WTC11 (cell line): ENCODE measurements at places on chromosomes 7 and 10.

GRCh38 chr10:106625751-106626150, 538.8 kb downstream of the SORCS1 start:
- DNase-seq = no peak

DNA sequence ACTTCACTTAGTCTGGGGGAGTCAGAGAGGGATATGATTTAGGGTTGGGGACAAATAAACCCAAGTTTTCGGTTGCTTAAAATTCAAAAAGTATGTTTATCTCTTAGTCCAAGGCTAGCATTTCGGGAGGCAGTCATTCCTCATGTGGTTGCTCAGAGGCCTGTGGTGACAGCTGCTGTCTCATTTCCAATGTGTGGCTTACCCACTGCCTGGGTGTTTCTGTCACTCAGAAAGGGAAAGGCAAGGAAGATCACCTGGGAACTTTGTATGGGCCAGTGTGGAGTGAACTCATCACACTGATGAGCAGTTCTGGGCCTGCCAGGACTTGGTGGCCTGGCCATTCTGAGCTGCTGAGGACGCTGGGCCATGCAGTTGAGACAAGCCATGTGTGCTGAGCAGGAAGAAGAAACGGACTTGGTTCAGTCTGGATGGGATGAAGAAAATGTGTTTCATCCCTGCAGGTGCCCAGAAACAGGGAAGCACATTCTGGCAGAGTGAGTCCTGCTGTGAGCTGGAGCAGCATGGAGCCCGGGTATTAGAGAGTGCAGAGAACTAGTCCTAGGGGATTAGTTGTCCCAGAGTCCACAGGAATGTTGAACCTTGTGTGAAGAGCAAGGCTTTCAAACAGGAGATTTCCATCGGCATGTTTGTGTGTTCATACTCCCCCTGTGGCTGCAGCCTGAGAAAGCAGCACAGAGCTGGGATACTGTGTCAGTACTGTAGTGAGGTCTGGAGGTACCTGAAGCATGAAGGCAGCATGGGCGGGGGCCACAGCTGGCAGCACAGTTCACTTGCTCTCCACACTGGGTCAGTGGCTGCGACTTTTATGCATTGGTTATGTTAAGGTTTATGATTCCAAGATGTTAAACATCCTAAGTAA, 211.1 kb upstream of the IGFBP3 start:
- peak; percentile 31 for DNase-seq

- peak; percentile 8 for DNase-seq
Measured at GRCh38 chr7:44284216-44284615, 41.2 kb downstream of the CAMK2B start.

- peak; percentile 50 for DNase-seq
Measured at GRCh38 chr10:131891196-131891928, 9.4 kb upstream of the PPP2R2D start.

GRCh38 chr7:55189878-55190436, 171.1 kb downstream of the EGFR start:
- DNase-seq = no peak

DNA sequence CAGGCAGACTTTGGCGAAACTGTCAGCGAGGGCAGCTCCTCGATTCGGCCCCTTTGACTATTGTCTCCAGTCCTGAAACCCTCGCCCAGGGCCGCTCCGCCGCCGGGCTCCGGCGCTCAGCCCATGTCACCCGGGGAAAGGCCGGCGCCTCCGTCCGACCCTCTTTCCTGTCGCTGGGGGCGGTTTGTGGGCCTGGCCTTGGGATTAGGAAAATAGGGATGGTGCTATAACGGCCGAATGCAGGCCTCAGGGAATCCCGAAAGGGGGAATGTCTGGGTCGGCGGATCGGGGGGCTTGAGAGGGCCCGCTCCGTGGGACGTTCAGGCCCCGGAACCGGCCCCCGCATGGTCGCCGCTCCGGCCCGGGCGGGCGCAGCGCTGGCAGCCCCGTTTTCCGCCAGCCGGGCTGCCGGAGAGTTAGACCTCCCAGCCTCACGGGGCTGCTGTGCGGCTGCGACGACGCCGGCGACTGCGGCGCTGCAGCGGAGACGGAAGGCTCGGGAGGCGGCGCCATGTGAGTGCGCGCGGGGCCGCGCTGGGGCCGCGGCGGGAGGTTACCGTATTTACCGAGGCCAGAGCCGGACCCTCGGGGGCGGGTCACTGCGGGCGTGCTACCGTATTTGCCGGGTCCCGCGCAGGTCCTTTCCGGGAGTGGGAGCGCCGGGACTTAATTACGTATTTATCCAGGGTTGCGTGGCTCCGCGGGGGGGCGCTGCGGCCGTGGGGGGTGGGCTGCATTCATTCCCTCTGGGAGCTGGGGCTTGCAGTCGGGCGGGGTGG, 25.9 kb downstream of the ZNF775 start:
- peak; percentile 80 for DNase-seq

DNA sequence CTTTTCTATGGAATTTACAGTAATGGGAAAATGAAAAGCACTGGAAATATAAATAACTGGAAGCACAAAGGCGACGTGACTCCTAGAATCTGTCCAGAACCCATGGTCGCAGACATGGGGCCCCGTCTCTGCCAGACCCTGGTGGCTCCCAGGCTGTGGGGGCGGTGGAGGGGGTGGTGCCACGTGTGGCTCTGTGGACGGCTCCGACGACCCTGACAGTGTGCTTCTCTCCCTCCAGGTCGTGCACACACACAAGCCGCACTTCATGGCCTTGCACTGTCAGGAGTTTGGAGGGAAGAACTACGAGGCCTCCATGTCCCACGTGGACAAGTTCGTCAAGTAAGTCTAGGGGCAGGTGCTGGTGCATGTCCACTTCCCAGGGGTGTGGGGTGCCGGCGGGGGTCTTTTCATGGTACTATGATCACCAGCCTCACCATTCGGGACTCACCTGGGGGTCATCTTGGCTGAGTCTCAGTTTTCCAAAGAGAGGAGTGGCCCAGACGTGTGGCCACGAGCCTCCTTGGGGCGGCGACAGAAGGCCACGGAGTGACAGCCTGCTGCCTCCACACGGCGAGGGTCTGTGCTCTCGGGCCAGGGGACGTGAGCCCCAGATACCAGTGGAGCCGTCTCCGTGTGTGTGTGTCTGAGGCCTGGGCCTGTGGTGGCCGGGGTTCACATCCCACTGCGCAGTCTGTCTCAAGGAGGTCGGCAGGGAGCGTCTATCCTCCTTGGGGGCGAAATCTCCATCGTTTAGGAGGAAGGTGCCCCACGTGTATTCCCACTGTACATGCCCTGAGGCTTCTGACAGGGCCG, 108.2 kb downstream of the INPP5A start:
- DNase-seq = peak; percentile 6

DNA sequence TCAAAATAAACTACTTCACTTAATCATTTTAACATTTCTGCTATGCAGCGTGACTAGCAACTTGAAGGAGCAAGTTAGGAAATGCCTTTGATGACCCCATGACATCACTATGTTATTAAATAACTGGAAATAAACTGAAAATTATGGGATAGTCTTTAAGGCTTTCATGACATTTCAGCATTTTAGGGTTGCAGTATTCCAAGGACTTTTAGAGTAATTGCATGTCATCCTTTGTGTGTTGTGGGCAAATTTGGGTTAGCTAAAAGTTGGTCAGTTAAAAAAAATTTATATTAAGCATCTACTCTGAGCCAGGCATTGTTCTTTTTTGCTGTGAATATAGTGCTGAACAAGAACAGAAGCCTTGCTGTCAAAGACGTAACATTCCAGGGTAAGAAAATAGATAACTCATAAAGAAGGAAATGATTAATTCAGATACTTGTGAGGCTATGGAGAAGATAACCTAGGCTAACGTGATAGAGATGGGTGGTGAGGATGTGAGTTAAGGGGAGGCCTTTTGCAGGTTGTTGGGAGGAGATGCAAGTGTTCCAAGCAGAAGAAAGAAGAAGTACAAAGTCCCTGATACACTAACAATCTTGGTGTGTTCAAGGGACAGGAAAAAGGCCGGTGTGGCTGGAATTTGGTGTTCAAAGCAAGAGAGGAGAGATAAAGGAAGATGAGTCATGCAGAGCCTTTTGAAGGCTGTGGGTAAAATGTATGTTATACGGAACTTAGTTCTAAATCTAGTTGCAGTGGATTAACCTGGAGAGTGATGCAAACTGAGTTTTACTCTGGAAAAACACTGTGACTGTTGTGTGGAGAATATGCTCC, 610.2 kb downstream of the AUTS2 start:
- DNase-seq = no peak

DNA sequence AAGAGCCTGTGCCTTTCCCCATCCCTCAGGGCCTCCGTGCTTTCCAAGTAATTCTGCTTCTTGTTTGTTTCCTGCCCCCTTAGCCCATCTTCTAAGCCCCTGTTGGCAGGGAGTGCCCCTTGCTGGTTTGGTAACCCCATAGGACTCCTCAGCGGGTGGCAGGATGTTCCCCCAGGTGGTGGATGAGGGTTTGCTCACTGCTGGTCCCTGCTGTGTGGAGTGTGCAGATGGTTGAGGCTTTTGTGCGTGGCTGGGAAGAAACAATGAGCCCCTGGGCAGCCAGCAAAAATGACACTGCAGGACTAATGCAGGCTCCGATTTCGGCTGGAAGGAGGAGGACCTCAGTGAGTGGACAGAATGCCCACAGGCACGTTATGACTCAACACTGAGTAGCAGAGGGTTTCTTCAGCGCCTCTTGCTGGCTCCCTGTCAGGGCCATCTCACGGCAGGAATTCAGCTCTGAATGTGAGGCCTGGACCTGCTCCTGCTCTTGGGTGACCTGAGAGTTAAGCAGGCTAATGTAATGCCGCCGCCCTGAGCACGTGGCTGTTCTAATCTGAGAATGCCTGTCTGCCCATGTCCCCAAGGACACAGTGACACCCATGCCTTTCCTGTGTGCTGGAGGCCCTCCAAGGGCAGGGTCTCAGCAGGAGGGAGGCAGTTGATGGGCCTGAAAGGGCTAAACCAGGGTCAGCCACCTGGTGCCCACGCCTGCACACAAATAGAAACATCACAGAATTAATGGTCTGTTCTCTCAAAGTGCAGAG, 16.6 kb downstream of the BAG3 start:
- no peak for DNase-seq

DNA sequence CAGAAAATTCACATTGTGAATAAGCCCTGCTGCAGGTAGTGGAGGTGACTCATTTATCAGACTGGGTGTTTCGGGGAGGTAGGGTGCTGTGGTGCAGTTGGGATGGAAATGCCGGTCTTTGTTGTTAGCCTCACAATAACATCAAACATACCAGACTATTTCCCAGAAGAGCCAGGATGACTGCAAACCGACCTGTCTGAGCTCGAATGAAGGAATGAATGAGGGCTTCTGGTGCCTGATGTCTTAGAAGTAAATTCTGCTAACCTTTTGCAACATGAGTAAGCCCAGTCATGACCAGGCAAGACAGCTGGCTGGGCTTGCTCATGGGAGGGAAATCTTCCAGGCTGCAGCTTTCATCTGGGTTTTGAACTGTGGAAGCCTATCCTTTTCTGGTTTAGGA, 2.4 kb upstream of the VDAC2 start:
- DNase-seq = no peak

- DNase-seq = no peak
Measured at GRCh38 chr7:27112361-27112760, 9.9 kb upstream of the HOXA2 start.

DNA sequence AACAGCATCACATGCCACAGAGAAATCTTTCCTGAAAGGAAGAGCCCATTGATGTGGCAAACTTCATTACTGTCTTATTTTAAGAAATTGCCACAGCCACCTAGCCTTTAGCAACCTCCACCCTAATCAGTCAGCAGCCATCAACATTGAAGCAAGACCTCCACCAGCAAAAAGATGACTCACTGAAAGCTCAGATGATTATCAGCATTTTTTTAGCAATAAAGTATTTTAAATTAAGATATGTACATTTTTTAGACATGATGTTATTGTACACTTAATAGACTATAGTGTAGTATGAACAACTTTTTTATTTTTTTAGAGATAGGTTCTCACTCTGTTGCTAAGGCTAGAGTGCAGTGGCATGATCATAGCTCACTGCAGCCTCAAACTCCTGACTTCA, 14.8 kb downstream of the STEAP1B start:
- DNase-seq = no peak

DNA sequence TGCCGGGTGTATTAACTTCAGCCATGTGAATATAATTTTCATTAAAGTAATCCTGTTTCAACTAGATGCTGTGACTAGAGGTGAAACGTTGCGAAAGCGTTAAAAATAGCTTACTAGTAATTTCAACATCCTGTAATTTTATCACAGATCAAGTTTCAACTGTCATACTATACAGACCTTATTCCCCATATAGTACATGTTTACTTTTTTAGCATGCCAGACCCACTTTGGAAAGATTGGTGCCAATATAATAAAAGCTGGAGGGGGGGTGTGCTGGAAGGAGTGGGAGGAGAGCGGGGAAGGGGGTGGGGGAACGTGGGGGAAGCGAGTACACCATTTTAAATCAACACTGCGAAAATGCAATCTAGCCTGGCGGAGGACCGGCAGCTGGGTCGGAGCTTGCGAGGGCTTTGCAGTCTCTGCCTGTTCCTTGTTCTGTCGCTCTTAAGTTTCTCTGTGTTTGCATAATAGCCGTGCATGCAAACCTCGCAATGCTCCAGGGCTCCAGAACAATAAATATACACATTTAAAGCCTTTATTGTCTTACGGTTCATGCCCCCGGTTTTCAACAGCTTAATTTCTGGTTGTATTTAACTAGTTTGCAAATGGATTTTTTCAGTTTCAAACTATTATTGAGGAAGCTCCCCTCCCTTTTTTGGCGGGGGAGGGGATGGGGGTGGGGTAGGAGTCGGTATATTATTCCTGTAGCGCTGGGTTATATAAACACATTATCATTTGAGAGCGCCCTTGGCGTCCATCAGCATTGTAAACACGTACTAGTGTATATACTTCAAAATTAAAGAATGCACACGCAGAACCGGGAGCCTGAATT, 1.3 kb upstream of the ARID5B start:
- DNase-seq = peak; percentile 27

- peak; percentile 59 for DNase-seq
Measured at GRCh38 chr10:77165445-77166208, 472.0 kb downstream of the KCNMA1 start.

DNA sequence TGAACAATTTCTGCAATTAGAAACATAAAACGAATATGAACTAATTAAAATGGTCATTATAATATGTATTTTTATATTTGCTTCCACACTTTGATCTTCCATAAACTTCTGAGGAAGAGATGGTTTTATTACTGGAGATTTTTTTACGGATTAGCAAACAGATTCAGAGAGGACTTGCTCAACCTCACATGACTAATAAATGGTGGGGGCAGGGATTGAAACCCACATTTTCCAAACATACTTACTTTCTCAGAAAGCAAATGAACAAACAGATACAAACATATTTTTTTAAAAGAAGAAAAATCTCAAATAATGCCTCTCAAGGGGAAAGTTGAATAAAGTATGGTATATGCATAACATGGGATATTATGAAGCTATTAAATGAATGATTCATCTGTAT, 18.3 kb downstream of the ANKMY2 start:
- no peak for DNase-seq

- DNase-seq = no peak
Measured at GRCh38 chr10:61871487-61871886, 30.0 kb upstream of the ARID5B start.

DNA sequence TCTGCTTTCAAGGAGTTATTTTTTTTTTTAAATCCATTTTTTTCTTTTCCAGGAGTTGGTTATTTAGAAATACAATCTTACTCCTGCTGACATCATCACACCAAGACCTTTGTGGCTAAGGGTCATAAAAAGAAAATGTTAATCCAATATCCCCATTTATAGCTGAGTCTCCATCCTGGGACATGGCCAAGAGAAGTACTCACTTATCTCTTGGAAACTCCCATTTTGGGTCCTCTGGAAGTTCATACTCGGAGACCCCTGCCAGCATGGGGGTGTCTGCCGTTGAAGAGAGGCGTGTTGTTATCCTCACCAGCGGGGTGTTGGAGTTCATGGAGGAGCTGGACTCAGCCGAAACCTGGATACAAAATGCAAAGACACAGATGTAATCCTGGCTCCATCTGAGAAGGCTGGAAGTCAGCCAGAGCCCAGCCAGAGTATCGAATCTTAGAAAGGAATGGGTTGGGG, 94.6 kb downstream of the FGFR2 start:
- DNase-seq = no peak
